ENCODE measurements at places on chromosomes 7 and 10.

DNA sequence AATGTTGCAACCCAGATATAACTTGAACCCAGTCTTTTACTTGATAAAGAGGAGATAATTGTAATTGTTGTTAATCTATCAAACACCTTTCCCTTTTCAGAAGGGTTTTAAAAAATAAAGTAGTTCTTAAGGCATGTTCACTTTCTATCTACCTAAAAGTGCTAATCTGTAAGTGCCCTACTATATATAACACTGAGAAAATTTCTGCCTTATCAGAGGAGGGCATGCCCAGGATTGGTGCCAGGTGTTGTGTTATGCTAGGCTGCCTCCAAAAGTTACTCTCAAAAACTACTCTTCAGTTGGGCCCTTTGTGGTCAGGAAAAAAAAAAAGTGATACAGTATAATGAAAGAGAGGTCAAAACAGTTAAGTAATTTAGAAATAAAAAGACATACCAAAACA, 36.3 kb downstream of the SMNDC1 start:
- no peak for DNase-seq

DNA sequence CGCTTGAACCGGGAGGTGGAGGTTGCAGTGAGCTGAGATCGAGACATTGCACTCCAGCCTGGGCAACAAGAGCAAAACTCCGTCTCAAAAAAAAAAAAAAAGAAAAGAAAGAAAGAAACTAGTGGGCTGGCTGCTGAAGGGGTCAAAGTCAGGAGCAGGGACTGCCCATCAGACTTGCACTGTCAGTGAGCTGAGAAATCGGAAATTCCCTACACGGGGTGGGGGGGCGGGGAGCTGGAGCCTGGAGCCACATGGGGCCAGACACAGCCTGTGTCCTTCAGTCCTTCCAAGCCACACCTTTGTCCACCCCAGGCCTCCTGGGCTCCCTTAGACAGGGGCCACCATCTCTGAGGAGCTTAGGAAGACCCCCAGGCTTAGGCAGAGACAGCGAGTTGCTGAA, 34.5 kb downstream of the SRRM3 start:
- no peak for DNase-seq

- DNase-seq = peak; percentile 48
Observed at GRCh38 chr10:130179640-130180039, 43.4 kb downstream of the GLRX3 start.

- DNase-seq = peak; percentile 42
Observed at GRCh38 chr10:126407831-126408230, 19.6 kb upstream of the ADAM12 start.

DNA sequence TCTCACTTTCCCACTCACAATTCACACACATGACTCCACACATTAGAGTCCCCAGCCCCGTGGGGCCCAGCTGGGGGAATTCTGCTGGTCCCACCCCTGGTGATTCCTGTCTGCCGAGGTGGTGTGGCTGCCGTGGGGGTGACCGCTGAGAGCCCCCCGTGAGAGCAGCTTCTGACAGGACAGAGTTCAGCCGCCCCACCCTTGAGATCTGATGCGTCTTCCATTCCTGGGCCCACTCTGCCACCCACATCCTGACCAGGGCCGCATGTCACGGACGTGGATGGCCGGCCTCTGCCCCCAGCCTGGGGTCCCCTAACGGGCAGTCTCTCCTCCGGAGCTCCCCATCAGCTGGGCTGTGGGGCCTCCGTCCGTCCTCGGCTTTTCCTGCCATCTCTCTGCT, 240.1 kb upstream of the PITRM1 start:
- no peak for DNase-seq

GRCh38 chr10:62511238-62511637, 137.1 kb downstream of the ZNF365 start:
- no peak for DNase-seq
